Breast epithelium (tissue), 4 donors: ENCODE measurements at places on chromosomes 5 and 9. TPM values are rescaled to one million over a fixed set of nuclear protein-coding genes. Genes with fewer than 3 reads are reported as not detected.

DNA sequence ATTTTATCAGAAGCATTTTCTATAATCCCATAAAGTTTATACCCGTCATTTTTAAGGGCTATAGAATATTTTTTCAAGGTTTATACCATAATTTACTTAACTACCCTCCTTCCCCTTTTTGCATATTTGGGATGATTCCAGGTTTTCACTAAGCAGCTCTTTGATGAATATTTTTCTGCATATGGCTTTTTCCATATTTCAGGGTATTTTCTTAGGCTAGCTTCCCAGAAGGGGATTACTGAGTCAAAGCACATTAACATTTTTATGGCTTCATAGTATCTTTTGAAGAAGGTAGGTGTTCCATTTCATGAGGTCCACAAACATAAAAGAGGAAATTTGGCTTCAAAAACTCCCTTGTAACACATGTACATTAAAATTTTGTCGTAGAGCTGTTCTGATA, 14.6 kb upstream of the COL15A1 start:
- H3K27me3 ChIP-seq: no peaks in the 10 kb centered on the region
- H3K4me1 ChIP-seq: no peaks in the 10 kb centered on the region

DNA sequence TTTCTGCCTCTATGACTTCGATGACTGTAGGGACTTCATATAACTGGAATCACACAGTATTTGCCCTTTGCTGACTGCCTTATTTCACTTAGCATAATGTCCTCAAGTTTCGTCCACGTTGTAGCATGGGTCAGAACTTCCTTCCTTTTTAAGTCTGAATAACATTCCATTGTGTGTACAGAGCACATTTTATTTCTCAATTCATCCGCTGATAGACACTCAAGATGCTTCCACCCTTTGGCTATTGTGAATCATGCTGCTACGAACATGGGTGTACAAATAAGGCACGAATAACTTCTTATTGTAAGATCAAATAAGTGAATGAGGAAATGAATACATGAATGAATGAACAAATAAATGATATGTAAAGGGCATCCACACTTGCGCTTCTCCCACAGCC, 13.0 kb downstream of the BARX1 start:
- H3K4me3 ChIP-seq: no peak overlapping the region
- H3K36me3 ChIP-seq: no peaks in the 10 kb centered on the region
- peaks cover 59% of the 10 kb centered on the region for H3K27me3 ChIP-seq
- no peak overlapping the region for H3K27ac ChIP-seq

- no peak overlapping the region for H3K4me3 ChIP-seq
- H3K27ac ChIP-seq: no peak overlapping the region
- no peaks in the 10 kb centered on the region for H3K27me3 ChIP-seq
- H3K36me3 ChIP-seq: no peaks in the 10 kb centered on the region
These were observed 79.1 kb downstream of the UGCG start for GRCh38 chr9:111975709-111976108.

- H3K4me3 ChIP-seq: no peak overlapping the region
- H3K27ac ChIP-seq: no peak overlapping the region
- no peaks in the 10 kb centered on the region for H3K4me1 ChIP-seq
- no peaks in the 10 kb centered on the region for H3K27me3 ChIP-seq
- no peaks in the 10 kb centered on the region for H3K36me3 ChIP-seq
These were observed 26.6 kb upstream of the CFAP157 start for GRCh38 chr9:127680226-127680625.

- no peaks in the 10 kb centered on the region for H3K36me3 ChIP-seq
- no peak for DNase-seq
- H3K4me1 ChIP-seq: no peaks in the 10 kb centered on the region
- H3K27me3 ChIP-seq: no peaks in the 10 kb centered on the region
- H3K4me3 ChIP-seq: no peak overlapping the region
These were observed 72.9 kb downstream of the EBF1 start for GRCh38 chr5:159026781-159027180.

GRCh38 chr9:69785757-69786156, 25.9 kb upstream of the PTAR1 start:
- no peaks in the 10 kb centered on the region for H3K4me1 ChIP-seq
- DNase-seq: no peak
- H3K27ac ChIP-seq: no peak overlapping the region
- no peaks in the 10 kb centered on the region for H3K36me3 ChIP-seq
- H3K27me3 ChIP-seq: no peaks in the 10 kb centered on the region
- no peak overlapping the region for H3K4me3 ChIP-seq

DNA sequence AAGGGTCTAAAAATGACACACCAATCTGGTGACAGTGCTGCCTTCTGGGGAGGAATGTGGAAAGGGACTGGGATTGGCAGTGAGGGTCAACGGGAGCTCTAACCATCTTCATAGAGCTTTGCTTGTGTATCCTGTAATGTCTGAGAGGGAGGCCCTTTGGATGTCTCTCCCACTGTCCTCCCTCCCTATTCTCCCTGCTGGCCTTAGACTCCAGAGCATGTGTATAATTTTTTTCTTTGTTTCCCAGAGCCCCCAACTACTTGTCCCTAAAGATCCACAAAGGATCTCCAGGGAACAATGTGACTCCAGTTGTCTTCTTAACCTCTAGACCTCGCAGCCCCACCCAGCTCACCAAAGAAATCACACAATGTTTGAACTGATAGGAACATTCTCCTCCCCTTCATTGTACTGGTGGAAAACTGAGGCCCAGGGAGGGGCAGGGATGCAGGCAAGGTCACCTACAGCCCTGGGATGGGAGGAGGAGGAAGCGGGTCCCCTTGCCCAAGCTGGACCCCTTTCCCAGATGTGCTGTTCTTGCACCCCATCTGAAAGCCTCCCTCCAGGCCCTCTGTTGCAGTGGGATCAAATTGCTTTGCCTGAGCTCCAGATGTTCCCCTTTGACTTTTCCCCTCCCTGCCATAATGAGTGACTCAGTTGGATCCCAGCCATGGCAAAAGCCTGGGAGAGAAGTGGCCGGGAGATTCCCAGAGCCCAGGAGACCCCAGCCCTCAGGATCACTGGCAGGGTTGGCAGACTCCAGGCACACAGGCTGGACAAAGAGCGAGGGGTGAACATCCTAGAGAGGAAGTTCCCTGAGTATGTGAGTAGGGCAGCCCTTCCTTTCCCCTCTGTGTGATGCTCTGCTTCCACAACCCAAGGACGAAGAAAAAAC, 21.8 kb downstream of the SPARC start:
- no peak for DNase-seq
- H3K36me3 ChIP-seq: no peaks in the 10 kb centered on the region
- H3K4me3 ChIP-seq: no peak overlapping the region
- H3K27ac ChIP-seq: peak overlapping the region; percentile 90

DNA sequence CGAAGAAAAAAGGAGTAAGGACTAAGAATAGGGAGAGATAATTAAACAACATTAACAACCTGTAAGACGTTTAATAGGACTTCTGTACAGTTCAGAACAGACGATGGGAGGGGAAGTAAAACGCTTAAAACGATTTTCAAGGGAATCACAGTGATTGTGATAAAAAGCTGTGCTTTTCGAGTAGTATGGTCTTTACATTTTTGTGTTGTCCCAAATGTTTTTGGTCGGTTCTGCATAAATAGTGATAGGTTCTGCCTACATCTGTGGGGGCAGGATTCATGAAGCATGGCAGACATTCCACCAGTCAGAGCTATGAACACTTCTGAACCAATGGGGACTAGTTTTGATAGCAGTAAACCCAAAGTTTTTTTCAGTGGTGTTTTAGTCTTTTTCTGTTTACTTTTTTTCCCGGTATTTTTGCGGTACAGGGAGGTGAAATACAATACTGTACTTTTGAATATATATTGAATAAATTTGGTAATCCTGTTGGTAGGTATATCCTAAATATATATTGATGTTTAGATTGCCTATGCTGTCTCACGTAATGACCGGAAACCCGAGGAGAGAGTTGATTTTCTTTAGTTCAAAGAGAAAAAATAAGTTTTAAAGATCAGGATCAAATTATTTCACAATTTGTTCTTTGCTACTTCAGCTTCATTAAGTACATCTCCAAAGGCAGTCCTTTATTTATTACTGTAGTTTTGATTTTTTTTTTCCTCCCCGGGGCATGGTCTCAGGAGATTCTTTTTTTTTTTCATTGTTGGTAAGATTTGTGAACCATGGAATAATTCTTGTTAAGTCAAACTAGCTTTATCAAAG, 1.3 kb downstream of the ERBIN start:
- DNase-seq: no peak
- H3K4me3 ChIP-seq: peak overlapping the region; percentile 96
- H3K4me1 ChIP-seq: no peaks in the 10 kb centered on the region
- peak overlapping the region; percentile 100 for H3K27ac ChIP-seq
- no peaks in the 10 kb centered on the region for H3K36me3 ChIP-seq
- no peaks in the 10 kb centered on the region for H3K27me3 ChIP-seq

GRCh38 chr9:117733465-117733864, 29.3 kb downstream of the TLR4 start:
- no peaks in the 10 kb centered on the region for H3K27me3 ChIP-seq
- no peak overlapping the region for H3K27ac ChIP-seq
- no peak overlapping the region for H3K4me3 ChIP-seq

DNA sequence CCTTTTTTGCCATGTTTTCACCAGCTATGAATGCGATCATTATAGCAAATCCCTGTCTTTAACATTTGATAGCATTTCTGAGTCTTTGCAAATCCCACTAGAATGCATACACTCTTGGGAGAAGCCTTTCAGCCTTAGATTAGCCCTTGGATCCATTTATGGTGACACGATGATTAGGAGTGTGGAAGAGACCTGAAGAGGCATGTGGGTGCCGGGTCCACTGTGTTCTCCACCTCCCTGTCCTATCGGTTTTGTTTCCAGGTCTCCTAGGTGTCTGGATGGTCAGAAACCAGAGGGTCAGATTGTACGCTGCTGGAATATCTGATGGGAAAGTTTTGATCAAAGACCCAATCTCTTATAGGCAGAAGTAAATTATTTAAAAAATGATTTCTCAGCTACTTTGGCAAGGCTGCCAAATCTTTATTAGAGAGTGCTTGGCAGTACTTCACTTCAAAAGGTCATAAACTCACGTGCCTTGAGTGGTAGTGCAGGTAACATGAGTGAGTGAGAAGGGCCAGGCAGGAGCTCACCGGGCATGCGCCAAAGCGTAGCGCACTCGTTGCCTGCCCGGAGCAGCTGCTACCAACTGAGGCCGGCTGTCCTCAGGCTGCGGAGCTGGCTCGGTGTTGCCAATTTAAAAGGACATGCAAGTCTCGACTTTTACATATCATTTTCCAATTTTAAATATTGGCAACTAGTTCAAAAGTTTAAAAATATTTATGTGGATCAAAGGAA, 51.3 kb downstream of the PCSK5 start:
- H3K27me3 ChIP-seq: no peaks in the 10 kb centered on the region
- peak overlapping the region; percentile 28 for H3K27ac ChIP-seq
- H3K36me3 ChIP-seq: no peaks in the 10 kb centered on the region
- no peaks in the 10 kb centered on the region for H3K4me1 ChIP-seq
- peak; percentile 20 for DNase-seq

GRCh38 chr5:100826133-100826532, 76.9 kb downstream of the ST8SIA4 start:
- no peaks in the 10 kb centered on the region for H3K4me1 ChIP-seq
- H3K36me3 ChIP-seq: no peaks in the 10 kb centered on the region
- DNase-seq: no peak
- no peak overlapping the region for H3K27ac ChIP-seq
- H3K4me3 ChIP-seq: no peak overlapping the region
- H3K27me3 ChIP-seq: no peaks in the 10 kb centered on the region

- H3K27ac ChIP-seq: no peak overlapping the region
- no peaks in the 10 kb centered on the region for H3K27me3 ChIP-seq
- no peaks in the 10 kb centered on the region for H3K36me3 ChIP-seq
- H3K4me3 ChIP-seq: no peak overlapping the region
These were observed 205.3 kb downstream of the CDH10 start for GRCh38 chr5:24439465-24439864.

DNA sequence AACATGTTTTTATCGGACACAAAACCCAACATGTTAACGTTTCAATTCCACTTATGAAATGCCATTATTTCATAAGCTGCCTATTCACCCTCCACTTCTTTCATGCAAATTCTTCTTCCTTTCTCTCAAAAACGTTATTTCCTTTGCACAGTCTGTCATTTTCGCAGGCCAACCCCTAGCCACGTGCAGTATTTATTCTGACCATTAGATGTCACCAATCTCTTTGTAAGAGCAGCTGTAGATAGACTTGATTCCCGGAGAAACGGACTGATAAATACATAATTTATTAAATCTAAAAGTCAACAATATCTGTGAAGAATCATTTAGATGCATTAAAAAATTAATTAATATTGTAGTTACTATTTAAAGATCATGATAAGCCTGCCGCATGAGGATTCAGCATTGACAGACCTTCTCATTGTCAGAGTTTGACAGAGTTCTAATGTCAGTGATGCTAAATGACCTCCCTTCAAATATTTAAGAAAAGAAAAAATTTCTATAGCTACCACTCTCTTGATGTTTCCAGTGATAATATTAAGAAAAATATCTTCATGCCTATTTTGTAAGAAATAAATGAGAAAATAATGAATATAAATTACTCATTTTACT, 933.6 kb downstream of the CDH12 start:
- DNase-seq: no peak
- H3K27ac ChIP-seq: no peak overlapping the region
- H3K4me1 ChIP-seq: no peaks in the 10 kb centered on the region
- no peak overlapping the region for H3K4me3 ChIP-seq
- no peaks in the 10 kb centered on the region for H3K36me3 ChIP-seq

DNA sequence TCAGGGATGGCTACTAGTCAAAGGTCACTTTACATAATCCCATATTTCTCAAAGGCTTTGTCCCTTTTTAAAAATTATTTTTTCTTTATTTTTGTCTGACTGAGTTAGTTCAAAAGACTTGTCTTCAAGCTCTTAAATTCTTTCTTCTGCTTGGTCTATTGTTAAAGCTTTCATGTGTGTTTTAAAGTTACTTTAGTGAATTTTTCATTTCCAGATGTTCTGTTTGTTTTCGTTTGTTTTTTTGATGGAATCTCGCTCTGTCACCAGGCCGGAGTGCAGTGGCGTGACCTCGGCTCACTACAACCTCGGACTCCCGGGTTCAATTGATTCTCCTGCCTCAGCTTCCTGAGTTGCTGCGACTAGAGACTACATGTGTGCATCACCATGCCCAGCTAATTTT, 55.0 kb upstream of the SNCAIP start:
- H3K27me3 ChIP-seq: no peaks in the 10 kb centered on the region
- H3K4me3 ChIP-seq: no peak overlapping the region
- H3K27ac ChIP-seq: no peak overlapping the region

DNA sequence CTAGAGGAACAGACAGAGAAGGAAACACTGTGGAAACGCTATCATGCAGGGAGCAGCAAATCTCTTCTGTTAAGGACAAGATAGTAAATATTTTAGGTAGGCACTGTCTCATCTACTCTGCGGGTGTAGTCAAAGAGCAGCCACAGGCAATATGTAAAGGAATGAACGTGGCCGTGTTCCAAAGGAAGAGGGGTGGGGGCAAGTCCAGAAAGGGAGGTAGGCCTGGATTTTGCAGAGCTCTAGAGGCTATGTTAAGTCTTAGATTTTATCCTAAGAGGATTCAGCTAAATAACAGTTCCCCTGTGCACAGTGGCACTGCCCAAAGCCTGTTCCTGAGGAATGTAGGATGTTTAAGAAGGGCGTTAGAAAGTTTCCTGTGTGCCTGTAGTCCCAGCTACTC, 161.6 kb downstream of the ACTL7B start:
- no peak overlapping the region for H3K4me3 ChIP-seq
- H3K27ac ChIP-seq: no peak overlapping the region
- H3K4me1 ChIP-seq: no peaks in the 10 kb centered on the region
- no peaks in the 10 kb centered on the region for H3K27me3 ChIP-seq
- H3K36me3 ChIP-seq: no peaks in the 10 kb centered on the region
- no peak for DNase-seq

The PLCXD3 gene
- 2.0 TPM for total RNA-seq

The BAAT gene
- not detected for total RNA-seq

The PDE6A gene
- total RNA-seq: not detected

The PCDHGA9 gene
- total RNA-seq: 13.8 TPM

The LHX3 gene
- not detected for total RNA-seq

The OBP2B gene
- not detected for total RNA-seq
